ENCODE measurements at places on chromosomes 3 and 15.

DNA sequence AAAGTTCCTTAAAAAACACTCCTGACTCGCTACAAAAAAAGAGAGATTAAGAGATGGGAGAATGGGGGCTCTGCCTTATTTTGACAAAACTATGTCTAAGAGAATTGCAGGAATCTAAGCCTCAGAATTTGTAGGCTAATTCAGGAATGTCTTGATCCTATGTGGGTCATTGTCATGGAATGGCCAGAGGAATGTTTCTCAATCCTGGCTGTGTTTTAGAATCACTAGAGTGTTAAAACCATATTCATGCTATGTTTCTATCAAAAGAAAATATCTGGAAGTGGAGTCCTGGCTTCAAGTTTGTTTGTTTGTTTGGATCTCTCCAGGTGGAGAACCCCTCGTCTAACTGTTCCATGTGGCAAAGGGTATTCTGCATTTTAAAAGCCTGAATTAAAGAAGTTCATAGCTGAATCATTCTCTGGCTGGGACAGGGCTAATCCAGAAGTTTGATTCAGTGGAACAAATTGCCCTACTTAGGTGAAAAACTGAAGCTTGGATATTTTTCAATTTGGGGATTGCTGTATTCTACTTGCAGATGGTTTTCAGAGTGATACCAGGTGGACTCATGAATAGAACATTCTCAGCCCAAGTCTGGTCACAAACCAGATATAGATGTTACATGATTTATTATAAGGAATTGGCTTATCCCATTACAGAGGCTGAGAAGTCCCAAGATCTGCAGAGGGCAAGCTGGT lies 28.2 kb downstream of the GJD2 start:
- DNase-seq = no peak

GRCh38 chr3:55481744-55482495 lies 5.2 kb downstream of the WNT5A start:
- no peak for DNase-seq

DNA sequence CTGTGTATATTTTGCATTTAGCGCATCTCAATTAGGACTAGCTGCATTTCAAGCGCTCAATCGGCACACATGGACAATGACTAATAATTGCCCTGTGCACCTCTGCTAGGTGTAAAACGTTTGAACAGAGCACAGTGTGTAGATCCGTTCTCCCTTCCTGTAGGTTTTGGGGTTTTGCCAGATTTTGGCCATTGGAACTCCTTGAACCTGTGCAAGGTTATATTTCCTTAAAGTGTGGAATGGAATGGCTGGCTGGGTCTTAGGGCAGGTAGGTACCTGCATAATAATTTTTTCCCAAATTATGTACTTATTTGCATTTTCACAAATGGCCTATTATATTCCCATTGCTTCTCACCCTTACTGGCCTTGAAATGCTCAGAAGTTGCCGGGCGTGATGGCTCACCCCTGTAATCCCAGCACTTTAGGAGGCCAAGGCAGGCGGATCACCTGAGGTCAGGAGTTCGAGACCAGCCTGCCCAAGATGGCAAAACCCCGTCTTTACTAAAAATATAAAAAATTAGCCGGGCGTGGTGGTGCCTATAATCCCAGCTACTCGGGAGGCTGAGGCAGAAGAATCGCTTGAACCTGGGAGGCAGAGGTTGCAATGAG lies 777 bp downstream of the RNU5B-1 start:
- DNase-seq = no peak

- DNase-seq = no peak
Measured at GRCh38 chr3:154398084-154398967, 31.7 kb downstream of the GPR149 start.

- no peak for DNase-seq
Measured at GRCh38 chr3:32004113-32004765, 22.7 kb downstream of the ZNF860 start.

GRCh38 chr3:16887130-16887529 lies 2.4 kb downstream of the PLCL2 start:
- no peak for DNase-seq

- DNase-seq = no peak
Measured at GRCh38 chr3:113129168-113129567, 82.2 kb upstream of the BOC start.

DNA sequence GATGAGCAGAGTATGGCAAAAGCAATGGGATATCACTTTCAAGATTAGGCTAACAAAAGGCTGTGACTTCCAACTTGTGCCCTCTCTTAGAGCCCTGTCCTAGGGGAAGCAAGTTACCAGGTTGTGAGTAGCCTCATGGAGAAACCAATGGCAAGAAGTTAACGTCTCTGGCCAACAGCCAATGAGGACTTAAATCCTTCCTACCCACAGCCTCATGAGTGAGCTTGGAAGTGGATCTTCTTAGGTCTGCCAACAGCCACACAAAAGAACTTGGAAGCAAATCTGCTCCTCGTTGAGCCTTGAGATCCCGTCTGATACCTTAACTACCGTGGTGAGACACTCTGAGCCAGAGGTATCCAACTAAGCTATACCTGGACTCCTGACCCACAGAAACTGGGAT lies 5.7 kb downstream of the NME9 start:
- no peak for DNase-seq

GRCh38 chr15:82551646-82552247 lies 11.5 kb upstream of the RPS17 start:
- no peak for DNase-seq

DNA sequence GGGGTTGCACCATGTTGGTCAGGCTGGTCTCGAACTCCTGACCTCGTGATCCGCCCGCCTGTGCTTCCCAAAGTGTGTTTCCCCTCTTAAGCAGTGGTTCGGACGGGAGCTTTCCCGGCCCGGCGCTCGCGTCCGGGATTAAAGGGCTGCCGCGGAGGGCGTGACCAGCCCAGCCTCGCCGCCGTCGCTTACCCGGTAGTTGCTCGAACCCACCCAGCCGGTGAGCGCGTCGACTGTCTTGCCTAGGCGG lies 513 bp downstream of the CLASP2 start:
- DNase-seq = peak; percentile 39

- DNase-seq = no peak
Measured at GRCh38 chr3:38121832-38122461, 15.0 kb downstream of the ACAA1 start.

DNA sequence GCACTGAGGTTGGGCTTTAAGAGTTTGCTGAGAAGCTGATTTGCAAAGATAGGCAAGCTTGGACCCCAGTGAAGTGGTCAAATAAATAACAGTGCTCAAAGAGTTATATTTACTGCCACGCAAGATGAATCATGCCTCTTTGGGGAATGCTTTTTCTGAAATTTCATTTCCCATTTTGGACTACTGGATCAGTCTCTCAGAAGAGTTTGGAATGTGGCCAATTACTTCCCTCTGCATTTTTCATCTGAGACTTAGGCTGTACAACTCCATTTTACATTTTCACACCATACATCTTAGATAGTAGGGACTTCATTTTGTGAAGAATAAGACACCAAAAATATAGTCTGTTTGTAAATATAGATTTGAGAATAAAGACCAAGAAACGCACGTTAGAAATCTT lies 419.7 kb downstream of the FGF12 start:
- no peak for DNase-seq

- no peak for DNase-seq
Measured at GRCh38 chr15:69074001-69074842, 59.7 kb downstream of the NOX5 start.

- peak; percentile 42 for DNase-seq
Measured at GRCh38 chr15:31328428-31328968, 1.9 kb downstream of the KLF13 start.

GRCh38 chr3:154955907-154956533 lies 124.1 kb upstream of the MME start:
- DNase-seq = no peak

DNA sequence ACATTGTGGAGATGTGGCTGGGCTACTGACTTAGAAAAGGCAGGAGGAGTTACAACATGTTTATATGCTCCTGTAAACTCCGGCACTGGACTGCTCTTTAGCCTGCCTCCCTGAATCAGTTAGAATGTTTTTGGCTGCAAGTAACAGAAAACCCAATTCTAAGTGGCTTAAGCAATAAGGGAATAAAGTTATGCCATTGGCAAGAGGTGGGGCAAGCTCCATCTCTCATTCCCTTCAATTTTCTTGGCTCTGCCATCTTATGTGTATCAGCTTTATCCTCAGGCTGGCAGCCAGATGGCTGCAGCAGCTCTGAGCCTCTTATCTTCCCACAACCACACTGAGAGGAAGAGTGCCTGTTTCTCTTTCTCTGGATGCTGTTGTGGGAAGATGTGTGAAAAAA lies 22.4 kb upstream of the MEIS2 start:
- no peak for DNase-seq

DNA sequence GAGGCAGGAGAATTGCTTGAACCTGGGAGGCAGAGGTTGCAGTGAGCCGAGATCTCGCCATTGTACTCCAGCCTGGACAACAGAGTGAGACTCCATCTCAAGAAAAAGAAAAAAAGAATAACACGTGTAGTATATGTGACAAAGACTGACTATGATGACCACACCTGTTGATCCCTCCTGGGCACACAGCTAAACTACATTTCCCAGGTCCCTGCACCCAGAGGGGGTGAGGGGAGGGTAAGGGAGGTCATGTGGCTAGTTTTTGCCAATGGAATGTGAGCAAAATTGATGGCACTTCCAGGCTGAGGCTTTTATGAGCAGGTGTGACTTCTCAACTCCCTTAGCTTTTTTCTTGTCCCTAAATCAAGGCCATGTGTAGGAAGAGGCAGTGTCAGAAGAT lies 58.2 kb downstream of the KLHL6 start:
- no peak for DNase-seq

DNA sequence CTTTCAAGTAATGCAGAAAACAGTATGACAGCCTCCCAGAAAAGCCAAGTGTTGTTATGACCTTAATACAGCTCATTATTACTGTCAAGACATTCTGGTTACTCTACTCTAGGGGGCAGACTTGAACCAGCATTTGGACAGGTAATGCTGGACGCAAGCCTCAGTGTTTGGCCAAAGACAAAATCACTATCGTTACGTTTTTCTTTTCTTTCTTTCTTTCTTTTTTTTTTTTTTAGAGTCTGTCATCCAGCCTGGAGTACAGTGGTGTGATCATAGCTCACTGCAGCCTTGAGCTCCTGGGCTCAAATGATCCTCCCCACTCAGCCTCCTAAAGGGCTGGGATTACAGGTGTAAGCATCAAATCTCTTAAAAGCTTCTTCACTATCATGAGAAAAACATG lies 29.4 kb upstream of the TMEM45A start:
- no peak for DNase-seq

DNA sequence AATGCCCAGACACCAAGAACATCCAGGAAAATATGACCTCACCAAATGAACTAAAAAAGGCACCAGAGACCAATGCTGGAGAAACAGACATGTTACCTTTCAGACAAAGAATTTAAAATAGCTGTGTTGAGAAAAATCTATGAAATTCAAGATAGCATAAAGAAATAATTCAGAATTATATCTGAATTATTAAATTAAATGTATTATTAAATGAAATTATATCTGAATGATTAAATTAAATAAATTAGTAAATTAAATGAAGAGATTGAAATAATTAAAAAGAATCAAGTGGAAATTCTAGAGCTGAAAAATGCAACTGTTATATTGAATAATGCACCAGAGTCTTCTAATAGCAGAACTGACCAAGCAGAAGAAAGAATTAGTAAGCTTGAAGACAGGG lies 279.2 kb upstream of the SATB1 start:
- no peak for DNase-seq

DNA sequence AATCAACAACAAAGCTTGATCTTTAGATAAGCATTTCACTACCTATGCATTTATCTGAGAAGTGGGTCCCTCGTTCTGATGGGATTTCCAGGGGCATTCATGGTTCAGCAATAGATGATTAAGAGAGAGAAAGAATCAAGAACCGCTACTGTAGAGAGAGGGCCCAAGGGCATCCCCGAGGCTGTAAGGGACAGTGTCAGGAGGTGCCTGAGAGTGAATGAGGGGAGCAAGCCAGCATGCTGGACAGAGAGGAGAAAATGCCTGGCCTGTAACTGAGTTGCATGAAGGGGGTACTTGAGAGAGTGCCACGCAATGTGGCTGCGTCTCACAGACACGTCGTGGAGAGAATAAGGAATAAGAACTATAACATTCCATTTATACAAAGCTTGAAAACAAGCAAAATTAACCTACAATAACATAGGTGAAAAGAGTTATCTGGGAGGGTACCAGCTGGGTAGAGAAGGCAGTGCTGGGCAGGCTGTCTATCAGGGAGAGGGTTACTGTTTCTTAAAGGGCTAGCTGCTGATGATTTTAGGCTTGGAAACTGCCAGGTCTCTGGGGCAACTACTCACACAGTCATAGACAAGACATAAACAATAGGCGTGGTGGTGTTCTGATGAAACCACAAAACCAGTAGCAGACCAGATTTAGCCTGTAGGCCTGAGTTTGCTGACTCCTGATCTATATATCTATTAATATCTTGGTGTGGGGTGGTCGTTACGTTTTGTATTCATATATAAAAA lies 374.6 kb upstream of the CFAP20DC start:
- DNase-seq = no peak

DNA sequence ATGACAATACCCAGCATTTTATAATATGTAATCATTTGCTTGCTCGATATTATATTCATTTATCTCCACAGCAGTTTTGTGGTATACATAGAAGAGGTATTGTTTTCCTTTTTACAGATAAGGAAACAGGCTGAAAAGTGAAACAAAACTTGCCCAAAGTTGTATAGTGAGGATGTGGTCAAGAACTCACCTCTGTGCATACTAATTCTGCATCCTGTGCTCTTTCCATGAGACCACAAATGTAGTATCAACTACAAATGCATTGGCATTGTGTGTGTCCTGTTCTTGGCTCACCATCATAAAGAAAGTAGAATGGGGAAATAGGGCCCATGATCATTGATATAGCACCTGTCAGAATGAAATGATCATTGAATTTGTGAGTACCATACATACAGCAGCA lies 167.3 kb downstream of the NECTIN3 start:
- no peak for DNase-seq

- DNase-seq = no peak
Measured at GRCh38 chr3:83438188-83438587, 1520.6 kb upstream of the CADM2 start.

GRCh38 chr3:15948388-15948787 lies 150.6 kb upstream of the ANKRD28 start:
- no peak for DNase-seq

DNA sequence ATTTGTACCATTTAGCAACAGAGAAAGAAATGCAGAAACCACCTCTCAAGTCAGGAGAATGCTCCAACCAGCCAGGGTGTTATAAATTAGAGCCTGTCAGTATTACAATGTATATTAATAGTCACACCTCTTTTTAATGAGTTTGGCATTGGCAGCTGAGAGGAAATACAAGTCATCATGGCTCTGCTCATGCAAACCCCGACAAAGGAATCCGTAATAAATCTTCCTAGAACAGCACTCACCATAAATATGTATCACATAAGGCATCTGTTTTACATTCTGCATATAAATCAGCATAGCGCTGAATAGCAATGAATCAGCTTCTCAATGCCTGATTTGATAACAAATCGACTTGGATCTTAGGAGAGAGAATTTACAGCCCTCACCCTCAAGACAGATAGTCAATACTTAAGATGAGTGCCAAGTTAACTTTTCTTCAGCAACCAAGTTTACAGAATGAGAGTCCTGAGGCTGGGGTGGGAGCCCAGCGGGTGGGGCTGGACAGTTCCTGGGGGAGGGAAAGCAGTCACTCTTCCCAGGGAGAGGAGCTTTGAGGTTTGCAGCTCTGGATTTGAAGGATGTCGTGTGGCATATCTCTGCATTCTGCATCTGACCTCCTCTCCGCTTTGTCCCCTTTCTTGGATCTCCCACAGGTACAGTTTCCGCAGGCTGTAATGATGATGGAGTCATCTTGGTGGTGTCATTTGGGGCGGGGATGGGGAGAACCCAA lies 1034.4 kb upstream of the NR2F2 start:
- no peak for DNase-seq

All from stimulated activated CD4-positive, alpha-beta T cell treated with anti-CD3 and anti-CD28 coated beads, TNF-alpha, amount 100 ng/mL, for 1 hour (primary cell).